Activated effector memory CD4-positive, alpha-beta T cell treated with anti-CD3 and anti-CD28 coated beads, Interleukin-2, amount 50 U/mL, for 16 hours (primary cell): ENCODE measurements at places on chromosomes 13 and 19.
A peak's percentile ranks its signal among the peaks of the same experiment; 100 is the strongest.

DNA sequence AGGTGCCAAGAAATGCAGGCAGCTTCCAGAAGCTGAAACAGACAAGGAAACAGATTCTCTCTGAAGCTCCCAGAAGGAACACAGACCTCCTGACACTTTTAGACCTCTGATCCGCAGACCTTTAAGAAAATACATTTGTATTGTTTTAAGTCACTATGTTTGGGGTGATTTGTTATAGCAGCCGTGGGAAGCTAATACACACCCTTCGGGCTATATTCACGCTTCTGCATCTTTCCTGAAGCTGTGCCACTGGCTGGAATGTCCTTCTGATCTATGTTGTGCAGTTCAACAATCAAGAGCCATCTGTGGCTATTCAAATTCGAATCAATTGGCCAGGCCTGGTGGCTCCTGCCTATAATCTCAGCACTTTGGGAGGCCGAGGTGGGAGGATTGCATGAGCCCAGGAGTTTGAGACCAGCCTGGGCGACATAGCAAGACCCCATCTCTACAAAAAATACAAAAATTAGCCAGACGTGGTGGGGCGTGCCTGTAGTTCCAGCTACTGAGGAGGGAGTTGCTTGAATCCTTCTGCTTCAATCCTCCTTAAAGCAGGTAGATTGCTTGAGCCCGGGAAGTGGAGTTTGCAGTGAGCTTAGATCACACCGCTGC lies 5.8 kb upstream of the DHX34 start:
- no peak for DNase-seq

- DNase-seq = no peak
Measured at GRCh38 chr19:34482380-34483250, 1.1 kb downstream of the WTIP start.

DNA sequence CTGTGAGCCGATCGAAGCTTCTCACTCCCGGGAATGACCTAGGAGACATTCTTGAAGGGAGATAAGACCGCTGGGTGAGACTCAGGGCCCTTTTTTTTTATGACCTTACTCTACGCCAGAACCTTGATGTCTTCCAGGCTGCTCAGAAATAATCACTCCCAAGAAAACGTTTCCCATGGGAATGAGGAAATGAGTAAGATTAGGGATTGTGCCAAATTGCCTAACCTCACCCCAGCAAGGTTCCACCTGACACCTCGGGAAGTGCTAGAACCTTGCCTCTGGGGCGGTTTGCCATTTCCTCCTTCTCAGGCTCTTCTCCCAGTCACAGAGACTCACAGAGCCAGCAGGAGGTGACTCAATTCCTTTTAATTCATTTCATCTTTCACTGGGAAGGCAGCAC lies 2.3 kb downstream of the SLC46A3 start:
- no peak for DNase-seq

DNA sequence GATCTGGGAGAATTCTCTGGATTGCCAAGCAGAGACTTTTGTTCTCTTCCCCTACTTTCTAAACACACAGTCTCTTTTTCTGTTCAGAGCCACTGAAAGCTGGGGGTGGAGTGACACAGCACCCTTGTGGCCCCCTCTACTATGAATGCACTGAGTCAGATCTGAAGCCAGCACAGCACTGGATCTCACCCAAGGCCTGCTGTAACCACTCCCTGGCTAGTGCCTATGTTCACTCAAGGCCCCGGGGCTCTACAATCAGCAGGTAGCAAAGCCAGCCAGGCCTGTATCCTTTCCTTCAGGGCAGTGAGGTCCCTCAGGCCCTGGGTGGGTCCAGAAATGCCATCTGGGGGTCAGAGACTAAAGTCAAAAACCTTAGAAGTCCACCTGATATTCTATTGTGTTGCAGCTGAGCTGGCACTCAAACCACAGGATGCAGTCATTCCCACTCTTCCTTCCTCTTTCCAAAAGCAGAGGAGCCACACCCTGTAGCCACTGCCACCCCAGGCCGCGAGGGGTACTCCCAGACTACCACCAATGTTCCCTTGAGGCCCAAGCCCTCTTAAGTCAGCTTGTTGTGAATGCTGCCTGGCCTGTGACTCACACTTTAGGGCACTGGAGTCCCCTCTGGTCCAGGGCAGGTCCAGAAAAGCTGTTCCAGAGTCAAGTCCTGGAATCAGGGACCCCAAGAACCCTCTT lies 110.1 kb upstream of the RXFP2 start:
- no peak for DNase-seq

- peak; percentile 87 for DNase-seq
Measured at GRCh38 chr19:6516018-6516658, 14.0 kb upstream of the TUBB4A start.
